ENCODE measurements at places on chromosomes 1 and 21. TPM values are rescaled to one million over a fixed set of nuclear protein-coding genes. Genes with fewer than 3 reads are reported as not detected.

Gene KCNA3
- polyA plus RNA-seq = 4.5 TPM

Gene BACE2
- polyA plus RNA-seq = 4.6 TPM

Gene TM2D1
- polyA plus RNA-seq = 43.4 TPM

Gene C21orf91
- polyA plus RNA-seq = 3.5 TPM

All from brain (organoid and tissue), 16 donors.